ENCODE measurements at places on chromosomes 16 and 17.

GRCh38 chr16:89899879-89900481, 18.7 kb upstream of the MC1R start:
- DNase-seq: no peak

DNA sequence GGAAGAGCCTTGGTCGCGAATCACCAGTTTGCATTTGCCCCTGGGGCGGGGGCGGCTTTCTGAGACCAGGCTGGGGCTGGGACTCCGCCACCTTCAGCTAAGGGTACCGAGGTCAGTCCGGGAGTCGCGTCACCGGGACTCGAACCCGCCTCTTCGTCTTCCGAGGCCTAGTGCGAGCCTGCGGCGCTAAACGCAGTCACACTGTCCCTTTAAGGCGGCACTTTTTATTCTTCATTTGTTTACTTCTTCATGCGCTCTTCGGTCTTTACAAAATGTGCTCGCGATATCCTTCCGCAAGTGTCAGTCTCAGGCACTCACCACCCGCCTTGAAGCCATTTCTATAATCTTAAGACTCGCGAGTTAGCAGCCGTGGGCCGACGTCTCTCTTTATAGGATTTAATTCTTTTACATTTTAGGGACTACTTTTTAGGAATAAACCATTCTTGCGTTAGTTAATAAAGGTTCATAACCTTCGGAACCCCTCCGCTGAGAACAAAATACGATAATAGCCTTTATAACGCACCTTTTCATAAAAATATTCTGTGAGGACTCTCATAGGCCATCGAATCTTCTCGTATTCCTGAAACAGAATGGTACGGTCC, 593 bp upstream of the HEXIM1 start:
- peak; percentile 92 for DNase-seq

GRCh38 chr16:89019511-89019910, 42.5 kb upstream of the CBFA2T3 start:
- DNase-seq: no peak

DNA sequence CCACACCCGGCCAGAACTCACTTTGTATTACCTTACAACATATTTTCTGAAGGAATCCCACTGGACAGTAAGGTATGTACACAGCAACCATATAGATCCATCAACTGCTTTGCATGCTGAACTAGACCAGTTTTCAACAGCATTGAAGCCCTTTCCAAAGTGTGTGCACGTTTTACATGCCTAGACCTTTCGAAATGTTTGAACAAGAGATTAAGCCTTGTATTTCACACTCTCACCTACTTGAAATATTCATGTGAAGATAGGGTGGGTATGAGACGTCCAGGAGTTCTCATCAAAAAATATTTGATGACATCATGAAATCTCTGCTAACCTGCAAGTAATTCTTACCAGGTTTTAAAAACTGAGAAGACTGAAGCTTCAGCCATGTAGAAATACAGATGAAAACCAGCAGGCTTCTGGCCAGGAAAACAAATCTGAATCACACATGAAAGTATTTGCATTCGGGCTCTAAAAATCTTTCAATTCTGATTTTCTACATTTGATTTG, 387.0 kb upstream of the PSMD7 start:
- no peak for DNase-seq

DNA sequence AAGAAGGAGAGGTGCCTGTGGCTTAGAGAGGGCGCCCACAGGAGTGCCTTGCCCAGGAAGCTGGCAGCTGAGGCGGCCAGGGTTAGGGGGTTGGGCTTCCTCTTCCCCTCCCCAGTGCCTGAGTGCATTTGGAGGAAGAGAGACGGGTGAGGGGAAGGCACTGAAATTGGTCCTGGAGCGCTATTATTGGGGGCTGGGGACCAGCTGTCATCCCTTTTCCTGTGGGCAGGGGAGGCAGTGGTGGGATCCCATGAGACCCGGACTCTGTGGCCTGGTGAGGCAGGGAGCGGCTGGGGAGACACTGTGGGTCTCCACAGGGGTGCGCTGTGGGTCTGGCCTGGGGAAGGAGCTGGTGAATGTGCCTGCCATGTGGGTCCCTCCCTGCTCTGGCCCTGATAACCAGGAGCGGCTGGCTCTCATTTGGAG, 259.7 kb downstream of the SEC14L1 start:
- peak; percentile 96 for DNase-seq

- no peak for DNase-seq
Measured at GRCh38 chr17:48850792-48851323, 20.0 kb downstream of the CALCOCO2 start.

- DNase-seq: no peak
Measured at GRCh38 chr16:85872734-85873133, 26.2 kb upstream of the IRF8 start.

- DNase-seq: no peak
Measured at GRCh38 chr16:87878704-87879103, 9.4 kb upstream of the SLC7A5 start.
